ENCODE measurements at places on chromosomes 3 and 15.

DNA sequence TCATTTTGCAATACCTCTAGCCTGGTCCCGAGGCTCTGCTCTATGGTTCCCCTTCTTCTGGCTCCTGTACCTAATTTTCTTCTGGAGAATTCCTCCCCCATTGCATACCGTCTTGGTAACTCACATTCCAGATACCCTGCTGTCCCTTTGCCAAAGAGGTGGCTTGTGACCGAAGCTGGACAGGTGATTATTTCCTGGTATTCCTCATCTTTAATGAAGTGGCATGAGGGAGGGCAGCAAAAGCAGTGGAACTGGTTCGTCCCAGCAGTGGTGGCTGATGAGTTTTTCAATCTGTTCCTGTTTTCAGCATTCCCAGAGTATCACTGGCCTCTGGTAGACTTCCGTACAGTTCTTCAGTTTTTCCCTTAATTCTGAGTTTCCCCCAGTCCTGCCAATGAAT lies 186.2 kb upstream of the CADPS start:
- DNase-seq, result no peak

DNA sequence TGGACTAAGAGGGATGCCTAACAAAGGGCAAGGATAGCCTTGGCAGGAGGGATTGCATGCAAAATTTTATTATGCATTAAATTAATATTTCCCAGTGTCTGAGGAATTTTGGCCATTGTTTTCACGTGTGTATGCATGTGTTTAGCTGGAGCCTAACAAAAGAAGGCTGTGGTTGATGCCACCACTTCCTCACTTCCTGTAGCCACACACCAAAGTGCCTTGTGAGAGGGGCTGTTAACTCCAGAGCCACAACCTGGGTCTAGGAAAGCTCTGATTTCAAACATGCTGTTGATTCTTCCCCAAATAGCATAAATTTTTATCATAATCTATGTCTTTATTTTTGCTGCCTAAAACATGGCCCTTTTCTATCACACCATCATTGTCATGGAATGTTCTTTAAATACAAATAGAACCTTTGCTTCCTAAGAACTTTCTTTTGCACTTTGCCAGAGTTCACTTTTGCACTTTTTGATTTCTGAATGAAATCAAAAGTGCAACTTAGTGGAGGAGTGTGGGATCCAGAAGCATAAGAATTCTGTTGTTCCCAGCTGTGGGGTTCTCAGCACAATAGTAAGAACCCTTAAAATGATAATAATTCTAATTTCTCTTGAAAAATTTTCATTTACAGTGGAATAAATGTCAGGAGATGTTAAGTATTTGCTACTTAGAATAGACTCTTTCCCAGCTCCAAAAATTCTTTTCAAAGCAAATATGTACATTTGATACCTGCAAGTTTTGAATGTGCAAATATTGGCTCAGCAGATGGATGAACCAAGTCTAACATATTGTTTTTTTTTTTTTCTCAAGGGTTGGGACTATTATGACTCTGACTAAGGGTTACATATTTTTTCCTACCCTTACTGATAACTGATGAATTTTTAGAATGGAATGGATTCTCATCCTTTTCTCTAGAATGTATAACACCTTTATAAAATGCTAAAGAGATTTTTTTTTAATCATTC lies 35.6 kb upstream of the SPTSSB start:
- DNase-seq, result no peak

- no peak for DNase-seq
Measured at GRCh38 chr3:12627370-12627769, 36.5 kb downstream of the RAF1 start.

- no peak for DNase-seq
Measured at GRCh38 chr3:55860049-55860721, 373.1 kb upstream of the WNT5A start.

GRCh38 chr3:113163152-113163551 lies 48.2 kb upstream of the BOC start:
- DNase-seq, result no peak

GRCh38 chr3:73572368-73572767 lies 52.4 kb downstream of the PDZRN3 start:
- DNase-seq, result no peak

DNA sequence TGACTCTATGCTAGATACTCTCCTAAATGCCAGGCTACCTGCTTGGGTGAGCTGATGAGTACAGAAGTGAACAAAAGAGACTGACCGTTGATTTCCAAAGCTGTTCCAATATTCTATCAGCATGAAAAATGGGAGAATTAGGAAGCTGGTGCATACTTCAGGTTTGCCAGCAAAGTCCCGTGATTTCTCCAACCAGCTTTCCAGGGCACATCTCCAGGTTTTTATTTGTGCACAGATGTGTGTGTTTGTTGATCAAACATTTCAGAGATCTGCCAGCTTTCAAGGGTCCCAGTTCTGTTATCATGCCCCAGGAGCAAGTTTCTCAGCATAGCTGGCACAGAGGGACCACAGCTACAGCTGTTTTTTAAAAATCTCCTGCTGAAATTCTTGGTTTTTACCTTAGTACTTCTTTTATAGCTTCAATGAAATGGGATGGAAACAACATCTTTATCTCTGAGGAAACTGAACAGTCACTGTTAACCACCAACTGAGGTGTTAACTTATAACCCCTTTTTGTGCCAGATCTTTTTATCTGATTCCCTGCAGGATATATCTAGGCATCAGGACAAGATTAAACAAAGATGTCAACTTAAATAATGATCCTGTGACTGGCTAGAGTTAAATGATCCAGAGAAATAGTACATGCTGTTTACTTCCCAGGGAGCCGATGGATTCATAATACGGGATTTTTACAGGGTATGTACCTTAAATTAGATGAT lies 380.8 kb downstream of the GRM7 start:
- no peak for DNase-seq

DNA sequence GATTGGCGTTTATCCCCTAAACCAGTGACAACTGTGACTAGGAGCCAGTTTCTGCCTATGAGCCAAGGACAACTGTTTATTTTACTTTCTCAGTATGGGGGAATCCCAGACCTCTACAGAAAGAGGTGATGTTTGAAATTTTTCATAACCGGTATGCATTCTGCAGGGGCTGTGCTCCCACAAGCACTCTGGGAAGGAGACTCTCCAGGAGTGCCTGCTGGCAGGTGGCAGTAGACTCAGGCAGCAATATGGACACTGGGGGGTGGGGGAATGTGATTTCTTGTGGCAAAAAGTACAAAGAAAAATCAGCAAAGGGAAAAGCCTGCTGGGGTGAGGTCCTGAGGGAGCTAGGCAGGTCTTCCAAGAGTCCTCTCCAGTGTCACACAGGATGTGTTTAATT lies 5.9 kb downstream of the TGM4 start:
- no peak for DNase-seq

DNA sequence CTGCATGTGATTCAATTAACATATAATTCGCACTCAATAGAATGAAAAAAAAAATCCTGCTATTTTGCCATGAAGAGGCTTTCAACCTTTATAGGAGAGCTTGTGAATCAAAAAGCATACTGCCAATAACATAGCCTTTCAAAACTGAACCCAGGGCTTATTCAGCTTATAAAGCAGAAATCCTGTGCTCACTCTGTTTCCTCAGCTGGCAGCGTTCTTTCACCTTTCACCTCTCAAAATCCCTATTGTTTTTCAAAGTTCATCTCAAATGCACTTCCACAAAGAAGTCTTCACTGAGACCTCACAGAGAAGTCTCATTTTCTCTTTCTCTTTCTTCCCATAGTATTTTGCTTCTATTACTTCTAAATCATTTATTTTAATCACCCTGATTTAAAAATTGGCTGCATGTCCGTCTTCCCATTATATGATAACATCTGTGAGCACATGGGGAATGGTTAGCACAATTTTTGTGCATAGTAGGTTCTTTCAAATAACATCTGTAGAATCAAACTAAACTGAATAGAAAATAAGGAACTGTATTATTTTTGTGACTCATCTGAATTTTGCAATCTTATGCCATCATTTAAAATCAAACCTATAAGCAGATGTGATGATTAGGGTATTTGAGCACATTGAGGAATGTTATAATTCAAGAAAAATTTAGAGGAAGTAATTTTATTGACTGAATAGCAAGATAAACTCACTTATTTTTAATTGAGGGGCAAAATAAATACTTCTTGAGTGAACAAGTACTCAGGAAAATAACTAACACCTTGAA lies 373.4 kb downstream of the NLGN1 start:
- no peak for DNase-seq

GRCh38 chr3:45701172-45701867 lies 12.1 kb downstream of the SACM1L start:
- DNase-seq, result no peak

DNA sequence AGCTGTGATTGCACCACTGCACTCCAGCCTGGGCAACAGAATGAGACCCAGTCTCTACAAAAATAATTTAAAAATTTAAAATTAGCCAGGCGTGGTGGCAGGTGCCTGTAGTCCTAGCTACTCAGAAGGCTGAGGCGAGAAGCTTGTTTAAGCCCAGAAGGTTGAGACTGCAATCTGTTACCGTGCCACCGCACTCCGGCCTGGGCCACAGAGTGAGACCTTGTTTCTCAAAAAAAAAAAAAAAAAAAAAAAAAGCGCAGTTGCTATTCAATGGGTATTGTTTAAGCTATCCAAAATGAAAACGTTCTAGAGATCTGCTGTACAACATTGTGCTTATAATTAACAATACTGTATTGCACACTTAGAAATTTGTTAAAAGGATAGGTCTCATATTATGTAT lies 24.0 kb downstream of the ZNF148 start:
- no peak for DNase-seq

DNA sequence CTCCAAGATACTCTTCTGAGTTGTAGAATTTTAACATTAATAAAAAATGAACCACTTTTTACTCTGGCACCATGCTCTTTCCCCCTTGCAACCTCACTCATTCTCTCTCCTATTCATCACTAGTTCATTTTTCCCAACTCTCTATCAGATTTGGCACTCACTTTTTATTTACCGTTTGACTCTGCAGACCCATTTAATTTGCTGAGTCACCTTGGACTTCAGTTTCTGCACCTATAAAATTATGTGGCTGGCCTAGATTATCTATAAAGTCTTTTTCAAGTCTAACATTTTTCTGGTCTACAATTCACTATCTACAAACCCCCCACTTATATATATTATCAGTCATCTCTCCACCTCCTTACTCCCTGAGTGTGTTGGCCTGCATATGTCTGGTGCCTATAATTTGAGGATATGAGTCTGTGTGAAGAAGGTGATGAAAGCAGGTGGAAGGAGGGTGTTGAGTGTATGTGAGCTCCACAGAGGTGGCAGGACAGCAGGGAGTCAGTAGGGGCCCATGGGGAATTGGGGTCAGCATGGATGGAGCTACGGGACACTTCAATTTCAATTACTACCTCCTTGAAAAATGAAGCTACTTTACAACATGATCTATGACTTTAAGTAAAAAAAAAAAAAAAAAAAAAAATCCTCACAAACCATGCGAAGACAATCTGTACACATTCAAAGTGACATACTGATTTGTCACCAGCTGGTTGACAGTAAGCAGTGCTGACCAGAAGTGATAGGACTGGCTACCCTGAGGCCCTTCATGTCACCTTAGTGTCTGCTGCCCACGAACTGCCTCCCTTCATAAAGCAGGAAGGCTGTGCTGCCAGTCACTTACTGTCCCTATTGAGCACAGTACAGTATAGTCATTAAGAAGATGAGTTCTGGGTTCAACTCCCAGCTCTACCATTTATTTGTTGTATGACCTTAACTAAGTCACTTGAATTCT lies 334.2 kb upstream of the IL12A start:
- no peak for DNase-seq

DNA sequence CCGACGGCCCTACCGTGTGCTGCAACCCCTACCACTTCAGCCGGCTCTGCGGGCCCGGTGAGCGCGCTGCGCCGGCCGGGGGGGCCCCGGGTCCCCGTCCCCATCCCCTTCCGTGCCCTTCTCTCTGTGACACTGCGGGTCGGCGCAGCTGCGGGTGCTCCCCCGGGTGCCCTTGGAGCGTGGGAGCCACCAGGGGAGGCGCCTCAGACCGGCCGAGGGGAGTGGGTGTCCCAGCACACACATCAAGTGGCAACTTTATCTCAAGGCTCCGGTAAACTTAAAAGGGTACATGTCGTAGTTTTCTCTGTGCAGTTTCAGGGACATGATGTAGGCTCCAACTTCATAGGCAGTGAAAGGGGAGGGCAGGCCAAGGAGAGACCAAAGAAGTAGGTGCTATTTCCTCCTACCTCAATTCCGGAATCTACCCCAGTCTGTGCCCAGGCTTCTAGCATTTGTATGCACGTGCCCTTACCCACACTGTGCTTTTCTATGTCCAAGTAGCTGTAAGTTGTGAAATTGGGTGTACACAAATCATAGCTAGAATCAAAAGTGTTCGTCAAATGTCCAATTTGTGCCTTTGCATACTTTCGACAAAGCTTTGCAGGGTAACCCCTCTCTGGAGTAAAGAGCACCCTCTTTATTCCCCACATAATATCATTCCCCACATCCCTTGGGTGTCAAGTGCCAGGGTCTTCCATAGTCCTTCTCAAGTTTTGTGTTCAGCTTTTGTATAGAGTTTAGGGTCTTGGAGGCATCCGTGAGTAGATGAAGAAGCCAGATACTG lies 2.2 kb downstream of the SMAD6 start:
- DNase-seq, result no peak

DNA sequence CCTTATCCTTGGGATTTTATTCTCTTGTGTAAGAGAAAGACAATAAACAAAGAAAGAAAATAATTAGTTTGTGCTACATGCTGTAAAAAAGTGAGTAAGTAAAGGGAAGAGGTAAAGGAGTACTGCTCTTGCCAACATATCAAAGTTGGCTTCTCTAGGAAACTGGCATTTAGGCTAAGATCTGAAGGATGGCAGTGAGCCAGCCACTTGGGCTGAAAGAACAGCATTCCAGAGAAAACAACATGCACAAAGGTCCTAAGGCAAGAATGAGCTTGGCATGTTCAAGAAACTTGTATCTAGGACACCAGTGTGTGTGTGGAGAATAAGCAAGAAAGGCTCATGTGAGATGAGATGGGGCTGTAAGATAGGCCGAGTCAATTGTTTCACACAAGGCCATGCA lies 245.5 kb upstream of the MANF start:
- no peak for DNase-seq

GRCh38 chr15:70569091-70569713 lies 194.2 kb downstream of the UACA start:
- no peak for DNase-seq

DNA sequence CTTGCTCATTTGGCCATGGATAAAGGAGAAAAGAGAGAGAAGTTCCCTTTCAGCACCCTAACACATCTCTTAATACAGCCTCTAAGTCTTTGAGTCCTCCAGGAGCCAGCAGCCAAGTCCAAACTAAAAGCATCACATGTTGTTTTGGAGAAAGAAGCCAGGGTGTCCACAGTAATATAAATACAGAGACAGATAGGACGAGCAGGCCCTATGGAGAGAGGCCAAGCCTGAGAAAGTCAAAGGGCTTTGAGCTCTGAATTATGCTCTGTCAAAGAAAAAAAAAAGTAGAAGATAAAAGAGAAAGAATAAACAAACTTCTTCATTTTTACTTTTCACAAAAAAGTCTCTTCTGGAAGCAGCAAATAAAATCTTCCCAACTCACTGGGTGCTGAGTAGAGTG lies 92.4 kb upstream of the THBS1 start:
- DNase-seq, result no peak

GRCh38 chr15:66823601-66824000 lies 121.6 kb downstream of the SMAD6 start:
- no peak for DNase-seq

GRCh38 chr3:133474251-133474801 lies 74.5 kb downstream of the BFSP2 start:
- no peak for DNase-seq

- DNase-seq, result no peak
Measured at GRCh38 chr3:131217296-131217741, 164.3 kb upstream of the NUDT16 start.

GRCh38 chr3:32373844-32374243 lies 17.8 kb upstream of the CMTM7 start:
- no peak for DNase-seq

GRCh38 chr15:49627407-49627877 lies 6.6 kb downstream of the DTWD1 start:
- no peak for DNase-seq
